ENCODE measurements at places on chromosomes 1 and 21.

GRCh38 chr1:55959136-55959548 lies 620.2 kb downstream of the PLPP3 start:
- DNase-seq: no peak

DNA sequence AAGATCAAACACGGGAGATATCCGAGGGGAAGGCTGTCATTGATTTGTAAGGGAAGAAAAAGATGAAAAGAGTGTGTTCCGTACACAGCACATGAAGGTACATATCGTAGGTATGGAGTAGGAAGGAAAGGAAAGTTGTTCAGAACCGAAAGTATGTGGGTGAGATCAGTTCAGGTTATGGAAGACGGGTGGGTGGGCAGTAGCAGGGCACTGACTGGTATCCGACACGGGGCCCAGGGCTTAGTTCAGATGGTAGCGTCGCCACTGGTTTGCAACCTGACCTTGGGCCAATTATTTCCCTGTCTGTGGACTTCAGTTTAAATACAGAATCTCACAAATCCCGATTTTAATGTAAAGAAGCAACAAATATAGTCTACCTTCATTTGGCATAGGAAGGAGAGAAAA lies 27.8 kb upstream of the A3GALT2 start:
- peak; percentile 49 for DNase-seq

DNA sequence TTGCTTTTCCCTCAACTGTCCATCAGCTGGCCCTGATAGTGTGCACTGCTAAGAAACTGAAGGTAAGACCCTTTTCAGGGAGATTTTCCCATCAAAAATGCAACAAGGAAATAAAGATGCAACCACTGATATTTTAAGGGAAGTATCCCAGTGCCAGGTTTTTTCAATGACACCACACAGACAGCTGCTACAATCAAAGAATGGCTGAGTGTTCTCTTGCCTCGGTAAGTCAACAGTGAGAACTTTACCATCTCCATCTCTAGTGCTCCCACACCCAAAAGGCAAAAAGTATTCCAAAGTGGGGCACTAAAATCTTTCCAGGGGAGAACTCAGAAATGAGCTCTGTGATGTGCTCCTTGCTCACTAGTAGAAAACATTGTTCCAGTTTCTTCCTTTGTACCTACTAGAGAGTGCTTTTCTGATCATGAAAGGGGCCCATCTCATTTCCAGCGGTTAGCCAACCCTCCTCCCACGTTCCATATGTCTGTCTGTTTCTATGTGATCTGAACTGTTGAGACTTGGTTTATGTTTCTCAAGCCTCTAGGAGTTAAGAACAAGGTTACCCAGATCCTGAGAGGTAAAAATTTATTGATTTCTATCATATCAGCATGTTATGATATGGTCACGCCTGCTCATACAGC lies 67.6 kb upstream of the NEK2 start:
- DNase-seq: no peak

DNA sequence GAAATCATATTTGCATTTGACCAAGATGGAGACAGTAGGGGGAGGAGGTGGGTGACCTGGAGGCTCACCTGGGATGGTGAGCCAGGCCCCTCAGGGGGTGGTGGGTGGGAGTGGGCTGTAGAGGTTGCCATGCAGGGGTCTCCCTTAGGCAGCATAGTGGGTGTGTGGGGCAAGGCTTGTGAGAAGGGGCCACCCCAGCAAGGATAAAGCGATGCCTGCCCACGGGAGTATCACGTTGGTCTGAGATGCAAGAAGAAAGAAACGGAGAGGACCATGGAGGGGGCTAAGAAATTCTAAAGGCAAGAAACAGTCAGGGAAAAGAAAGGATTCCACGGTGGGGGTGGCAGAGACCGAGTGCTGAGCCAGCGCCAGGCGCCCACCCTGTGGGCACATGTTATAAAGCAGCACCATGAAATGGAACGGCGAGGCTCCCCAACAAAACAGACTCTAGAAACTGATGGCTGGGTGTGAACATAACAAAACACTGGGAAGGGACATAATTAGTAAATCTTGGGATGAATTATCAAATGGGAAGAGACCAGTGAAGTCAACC lies 11.7 kb upstream of the C2CD2 start:
- DNase-seq: no peak

- no peak for DNase-seq
Measured at GRCh38 chr1:27858949-27859576, 13.3 kb upstream of the THEMIS2 start.

GRCh38 chr1:223156343-223156742 lies 13.3 kb upstream of the TLR5 start:
- DNase-seq: no peak

DNA sequence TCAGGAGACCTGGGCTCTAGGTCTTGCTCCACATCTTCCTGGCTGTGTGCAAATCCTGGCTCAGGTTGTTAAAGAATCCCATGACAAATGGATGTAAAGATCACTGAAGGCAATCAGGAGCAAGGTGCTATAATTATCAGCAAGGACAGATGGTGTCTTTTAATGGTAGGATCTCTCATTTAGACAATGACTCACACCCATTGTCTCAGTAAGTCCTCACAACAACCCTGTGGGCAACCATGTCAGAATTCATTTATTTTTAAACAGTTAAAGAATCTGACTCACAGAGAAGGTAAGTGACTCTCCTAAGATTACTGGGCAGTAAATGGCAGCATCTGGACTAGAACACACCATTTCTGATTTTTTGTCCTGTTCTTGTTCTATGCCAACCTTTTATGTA lies 32.8 kb downstream of the RNASEL start:
- no peak for DNase-seq

DNA sequence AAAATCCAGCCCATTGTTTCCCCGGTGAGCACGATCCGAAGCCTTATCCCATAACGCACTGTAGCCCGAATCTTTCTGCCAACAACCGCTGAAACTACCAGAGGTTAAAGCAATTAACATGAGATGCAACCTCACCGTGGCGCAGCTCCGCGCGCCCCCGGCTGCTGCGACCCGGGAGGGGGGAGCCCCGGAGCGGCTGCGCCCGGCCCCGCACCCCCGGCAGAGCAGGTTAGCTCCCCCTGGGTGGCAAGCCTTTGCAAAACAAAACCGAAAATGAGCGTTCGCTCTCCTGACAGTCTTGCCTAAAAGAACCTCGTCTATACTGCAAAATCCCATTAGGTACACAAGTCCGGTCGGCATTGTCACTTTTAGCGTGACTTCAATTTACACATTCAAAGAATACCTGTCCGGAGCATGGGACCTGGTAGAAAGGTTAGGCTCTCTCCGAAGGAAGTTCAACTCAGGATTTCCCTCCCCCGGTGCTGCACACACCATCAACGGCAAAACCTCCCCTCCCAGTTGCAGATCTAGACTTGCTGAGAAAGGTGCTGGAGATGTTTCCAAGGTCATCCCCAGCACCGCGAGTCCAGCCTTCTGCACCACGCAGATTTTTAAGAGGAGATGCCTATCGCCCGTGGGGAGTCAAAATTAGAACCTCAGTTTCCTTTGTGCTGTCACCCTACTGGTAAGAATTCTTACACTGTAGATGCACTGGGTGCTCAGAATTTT lies 107.5 kb downstream of the ZNF281 start:
- peak; percentile 41 for DNase-seq

DNA sequence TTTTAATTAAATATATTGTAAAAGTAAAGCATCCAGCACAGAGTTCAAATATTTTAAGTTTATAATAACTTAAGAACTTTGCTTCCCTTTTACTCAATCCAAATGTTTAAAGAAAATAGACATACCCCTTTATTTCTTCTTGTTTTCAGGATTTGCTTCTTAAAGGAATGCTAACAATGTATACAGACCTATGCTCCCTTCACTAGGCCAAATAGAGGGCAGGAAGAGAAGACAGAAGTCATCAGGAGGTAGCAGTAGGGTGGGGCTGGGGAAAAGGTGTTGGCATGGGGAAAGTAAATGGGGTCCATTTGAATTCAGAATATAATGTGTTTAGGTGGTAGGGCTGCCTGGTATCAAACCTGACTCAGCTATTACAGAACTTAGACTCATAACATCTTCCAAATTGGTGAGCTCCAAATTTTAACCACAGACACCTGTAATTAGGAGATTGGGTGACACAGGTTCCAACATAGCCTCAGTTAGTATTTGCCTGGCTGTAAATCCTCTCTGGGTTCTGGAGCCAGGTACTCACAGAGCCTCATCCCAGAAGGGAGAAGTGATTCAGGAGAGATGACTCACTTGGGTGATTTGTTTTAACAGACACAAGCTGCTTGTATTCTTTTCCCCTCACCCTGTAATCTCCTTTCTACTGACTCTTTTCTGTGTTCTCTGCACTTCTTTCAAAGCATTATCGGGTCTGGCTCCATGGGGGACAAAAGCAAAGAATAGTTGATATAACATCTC lies 60.1 kb upstream of the DUSP10 start:
- no peak for DNase-seq

DNA sequence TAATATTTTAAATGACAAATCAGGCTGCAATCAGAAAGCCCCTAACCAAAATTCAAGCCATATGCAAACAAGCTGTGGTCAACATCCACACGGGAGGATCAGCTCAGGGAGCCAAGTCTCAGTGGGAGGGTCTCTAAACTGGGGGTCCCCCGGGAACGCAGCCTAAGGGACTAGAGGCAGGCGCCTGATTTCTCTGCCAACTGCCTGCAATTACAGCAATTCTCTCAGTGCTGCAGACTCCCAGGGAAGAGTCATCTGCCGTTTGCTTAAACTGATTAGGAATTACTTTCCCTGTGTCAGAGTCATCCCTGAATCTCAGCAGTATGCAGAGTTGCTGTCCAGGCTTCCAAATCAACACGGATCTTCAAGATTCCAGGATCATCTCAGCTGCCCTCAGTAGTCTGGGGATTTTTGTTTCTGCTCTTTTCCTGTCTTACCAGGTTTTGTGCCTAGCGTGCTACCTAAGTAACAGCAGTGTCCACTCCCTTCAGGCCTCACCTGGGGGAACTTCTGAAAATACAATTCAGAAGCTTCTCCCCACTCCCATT lies 247.8 kb downstream of the RRAGC start:
- no peak for DNase-seq

- DNase-seq: no peak
Measured at GRCh38 chr1:235635938-235636662, 13.5 kb downstream of the GNG4 start.

DNA sequence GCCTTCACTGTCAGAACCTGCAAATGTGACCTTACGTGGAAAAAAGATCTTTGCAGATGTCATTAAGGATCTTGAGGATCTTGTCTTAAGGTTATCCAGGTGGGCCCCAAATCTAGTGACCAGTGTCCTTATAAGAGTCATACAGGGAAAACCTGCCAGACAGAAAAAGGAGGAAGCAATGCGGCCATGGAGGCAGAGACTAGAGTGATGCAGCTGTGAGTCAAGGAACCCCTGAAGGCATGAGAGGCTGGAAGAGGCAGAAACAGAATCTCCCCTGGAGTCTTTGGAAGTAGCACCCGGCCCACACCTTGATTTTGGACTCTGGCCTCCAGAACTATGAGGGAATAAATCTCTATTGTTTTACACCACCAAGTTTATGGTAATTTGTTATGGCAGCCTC lies 36.5 kb upstream of the DNASE2B start:
- no peak for DNase-seq

- DNase-seq: no peak
Measured at GRCh38 chr1:117664314-117664713, 58.5 kb downstream of the TENT5C start.

GRCh38 chr1:65979136-65980044 lies 186.7 kb downstream of the PDE4B start:
- no peak for DNase-seq

GRCh38 chr1:923991-924655 lies 400 bp downstream of the SAMD11 start:
- no peak for DNase-seq
